ENCODE measurements at places on chromosomes 13 and 19. TPM values are rescaled to one million over a fixed set of nuclear protein-coding genes. Genes with fewer than 3 reads are reported as not detected.

DNA sequence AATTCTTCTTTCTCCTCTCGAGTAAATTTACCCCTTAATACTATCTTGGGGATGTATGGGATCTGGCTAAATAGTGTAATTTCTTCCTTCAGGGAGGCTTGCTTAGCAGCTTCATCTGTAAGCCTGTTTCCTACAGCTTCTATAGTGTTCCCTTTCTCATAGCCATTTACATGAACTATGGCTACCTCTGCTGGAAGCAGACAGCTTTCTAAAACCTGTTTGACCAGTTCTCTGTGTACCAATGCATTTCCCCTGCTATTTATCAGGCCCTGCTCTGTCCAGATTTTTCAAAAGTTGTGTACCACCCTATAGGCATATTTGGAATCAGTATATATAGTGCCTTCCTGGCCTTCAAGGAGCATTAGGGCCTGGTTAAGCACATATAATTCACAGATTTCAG lies 113.6 kb upstream of the PCDH9 start:
- no peak overlapping the region for H3K4me3 ChIP-seq
- no peaks in the 10 kb centered on the region for H3K36me3 ChIP-seq
- no peaks in the 10 kb centered on the region for H3K4me1 ChIP-seq
- DNase-seq, result no peak
- H3K27me3 ChIP-seq, result no peaks in the 10 kb centered on the region

Gene KLHL26
- 4.8 TPM for polyA plus RNA-seq

- DNase-seq, result peak; percentile 22
- peaks cover 20% of the 10 kb centered on the region for H3K4me1 ChIP-seq
- no peaks in the 10 kb centered on the region for H3K36me3 ChIP-seq
- H3K27ac ChIP-seq, result no peak overlapping the region
These were observed 5.9 kb upstream of the CACNG7 start for GRCh38 chr19:53903055-53903680.

- H3K36me3 ChIP-seq, result no peaks in the 10 kb centered on the region
- H3K4me1 ChIP-seq, result no peaks in the 10 kb centered on the region
These were observed 427.6 kb downstream of the SPRY2 start for GRCh38 chr13:79913141-79913827.

DNA sequence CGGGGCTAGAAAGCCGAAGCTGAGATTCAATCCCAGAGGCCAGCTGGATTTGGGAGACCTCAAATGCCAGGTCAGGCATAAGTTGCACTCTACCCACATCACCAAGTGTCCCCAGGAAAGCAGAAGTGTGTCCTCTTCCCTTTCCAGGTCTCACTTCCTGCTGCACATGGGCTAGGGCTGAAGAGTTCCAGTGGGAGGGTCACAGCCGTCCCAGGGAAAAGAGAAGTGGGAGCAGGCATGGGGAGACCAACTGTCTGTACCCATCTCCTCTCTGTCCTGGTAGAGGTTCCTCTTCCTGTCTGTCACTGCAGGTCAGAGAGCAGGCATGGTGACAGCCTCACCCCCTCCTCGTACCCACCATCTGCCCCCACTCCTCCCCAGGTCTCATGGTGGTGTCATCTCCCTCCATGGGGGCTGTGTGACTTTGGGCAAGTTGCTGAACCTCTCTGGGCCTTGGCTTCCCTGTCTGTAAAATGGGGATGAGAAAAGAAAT lies 14.8 kb downstream of the AXL start:
- DNase-seq, result no peak
- H3K4me1 ChIP-seq, result no peaks in the 10 kb centered on the region
- no peaks in the 10 kb centered on the region for H3K36me3 ChIP-seq
- H3K4me3 ChIP-seq, result no peak overlapping the region

GRCh38 chr13:26460648-26461047 lies 96.8 kb upstream of the WASF3 start:
- H3K27ac ChIP-seq, result no peak overlapping the region
- no peak for DNase-seq
- no peak overlapping the region for H3K4me3 ChIP-seq
- H3K4me1 ChIP-seq, result no peaks in the 10 kb centered on the region
- no peaks in the 10 kb centered on the region for H3K36me3 ChIP-seq

Gene LCP1
- 2,262 TPM for polyA plus RNA-seq

Gene ZNF132
- polyA plus RNA-seq, result not detected

GRCh38 chr13:97307118-97307881 lies 85.2 kb downstream of the MBNL2 start:
- H3K4me1 ChIP-seq, result peaks cover 34% of the 10 kb centered on the region
- no peak overlapping the region for H3K27ac ChIP-seq
- no peak overlapping the region for H3K4me3 ChIP-seq
- peaks cover 2% of the 10 kb centered on the region for H3K27me3 ChIP-seq
- H3K36me3 ChIP-seq, result peaks cover 6% of the 10 kb centered on the region

Gene ANGPTL8
- polyA plus RNA-seq, result not detected

DNA sequence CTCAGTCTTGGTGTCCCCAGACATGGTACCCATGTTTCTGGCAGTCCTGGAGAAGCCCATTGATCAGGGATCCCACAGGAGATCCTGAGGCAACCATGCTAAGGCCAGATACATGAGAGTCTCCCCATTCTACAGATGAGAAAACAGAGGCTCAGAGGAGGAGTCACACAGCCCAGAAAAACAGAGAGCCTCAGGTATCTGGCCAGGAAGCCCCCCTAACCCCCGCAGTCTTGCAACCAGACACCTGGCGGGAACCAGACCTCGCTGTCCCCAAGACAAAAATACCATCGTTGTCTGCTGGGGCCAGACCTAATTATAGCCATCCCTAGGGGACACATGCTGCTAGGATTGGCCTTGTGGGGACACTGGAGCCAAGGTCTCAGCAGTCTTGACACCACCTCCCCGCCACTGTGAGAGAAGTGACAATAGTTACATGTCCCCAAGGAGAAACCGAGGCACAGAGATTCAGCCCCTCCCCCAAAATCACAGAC lies 1.6 kb upstream of the PDE4C start:
- H3K36me3 ChIP-seq, result no peaks in the 10 kb centered on the region
- peaks cover 19% of the 10 kb centered on the region for H3K4me1 ChIP-seq
- no peak for DNase-seq
- no peak overlapping the region for H3K4me3 ChIP-seq
- H3K27me3 ChIP-seq, result peaks cover 24% of the 10 kb centered on the region

Gene CLEC4M
- polyA plus RNA-seq, result not detected

DNA sequence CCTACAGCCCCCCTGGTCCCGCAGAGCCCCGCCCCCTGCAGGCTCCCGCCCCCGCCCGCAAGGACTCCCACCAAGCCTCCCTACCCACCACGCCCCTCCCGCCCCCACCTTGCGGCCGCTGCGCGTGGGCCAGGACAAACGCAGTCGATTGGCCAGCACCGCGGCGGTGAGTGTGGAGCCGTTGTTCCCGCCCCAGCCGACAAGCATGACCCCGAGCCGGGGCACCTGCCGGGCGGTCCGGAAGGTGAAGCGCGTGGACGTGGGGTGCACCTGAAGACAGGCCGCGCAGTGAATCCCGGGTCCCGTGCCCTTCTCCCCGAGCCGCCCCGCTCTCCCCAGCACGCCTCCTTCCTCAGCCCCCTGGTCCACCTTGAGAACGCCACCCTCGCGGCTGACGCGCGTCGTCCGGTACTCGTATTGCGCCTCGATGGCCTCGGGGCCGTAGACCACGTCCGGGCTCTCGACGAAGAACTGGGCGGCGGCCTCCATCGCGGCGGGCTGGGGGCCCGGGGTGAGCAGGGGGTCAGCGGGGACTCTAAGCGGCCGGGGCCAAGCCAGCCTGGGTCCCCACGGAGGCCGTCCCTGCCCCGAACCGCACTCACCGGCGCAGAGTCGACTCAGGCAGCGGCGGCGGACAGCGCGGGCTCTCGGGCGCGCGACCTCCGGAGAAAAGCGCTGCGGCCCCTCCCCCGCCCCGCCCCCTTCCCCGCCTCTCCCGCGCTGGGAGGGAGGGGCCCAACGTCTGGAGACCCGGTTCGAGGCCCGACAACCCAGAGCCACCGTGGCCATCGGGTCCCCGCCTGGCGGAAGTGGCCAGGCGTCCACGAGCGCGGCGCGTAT lies at the start of gene ISYNA1:
Gene ISYNA1 (minus strand): TSS at position 643 of the 840 bp plus-strand sequence. CDS start 154 bp downstream, at position 489.
- peaks cover 35% of the 10 kb centered on the region for H3K27me3 ChIP-seq
- peaks cover 4% of the 10 kb centered on the region for H3K36me3 ChIP-seq
- H3K27ac ChIP-seq, result peak within 1 kb of the TSS; percentile 74

- H3K27ac ChIP-seq, result no peak overlapping the region
- no peaks in the 10 kb centered on the region for H3K4me1 ChIP-seq
- DNase-seq, result no peak
- H3K27me3 ChIP-seq, result no peaks in the 10 kb centered on the region
- no peak overlapping the region for H3K4me3 ChIP-seq
These were observed 508.8 kb downstream of the DACH1 start for GRCh38 chr13:71358218-71358617.

- no peak overlapping the region for H3K27ac ChIP-seq
- H3K4me3 ChIP-seq, result no peak overlapping the region
- H3K27me3 ChIP-seq, result peaks cover 4% of the 10 kb centered on the region
- peaks cover 92% of the 10 kb centered on the region for H3K36me3 ChIP-seq
These were observed 20.5 kb downstream of the ZNF227 start for GRCh38 chr19:44232867-44233266.

Gene DHX34
- 5.2 TPM for polyA plus RNA-seq

GRCh38 chr13:76822698-76823267 lies 63.4 kb downstream of the KCTD12 start:
- no peak overlapping the region for H3K4me3 ChIP-seq
- H3K27me3 ChIP-seq, result peaks cover 2% of the 10 kb centered on the region
- H3K27ac ChIP-seq, result no peak overlapping the region
- DNase-seq, result no peak
- no peaks in the 10 kb centered on the region for H3K4me1 ChIP-seq
- H3K36me3 ChIP-seq, result no peaks in the 10 kb centered on the region

DNA sequence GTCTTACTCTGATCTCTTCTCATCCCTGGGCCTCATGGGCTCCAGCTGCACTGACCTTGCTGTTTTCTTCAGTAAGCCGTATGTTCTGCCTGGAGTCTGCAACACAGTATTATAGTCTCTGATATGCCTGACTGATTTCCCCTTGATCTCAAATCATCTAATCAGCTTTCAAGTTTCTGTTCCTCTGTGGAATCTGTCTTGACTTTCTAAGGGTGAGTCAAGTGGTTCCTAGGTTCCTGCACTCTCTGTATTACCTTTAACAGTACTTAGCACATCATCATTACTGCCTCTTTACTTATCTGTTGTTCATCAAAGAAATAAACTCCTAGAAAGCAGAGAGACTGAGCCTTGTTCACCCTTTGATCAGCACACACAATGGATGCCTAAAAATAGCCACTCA lies 350.7 kb downstream of the LMO7 start:
- no peaks in the 10 kb centered on the region for H3K36me3 ChIP-seq
- peaks cover 4% of the 10 kb centered on the region for H3K27me3 ChIP-seq
- no peak for DNase-seq
- no peak overlapping the region for H3K27ac ChIP-seq
- H3K4me3 ChIP-seq, result no peak overlapping the region

GRCh38 chr13:80923907-80924306 lies 583.0 kb upstream of the SPRY2 start:
- H3K36me3 ChIP-seq, result no peaks in the 10 kb centered on the region
- no peak for DNase-seq
- H3K4me1 ChIP-seq, result no peaks in the 10 kb centered on the region
- H3K27ac ChIP-seq, result no peak overlapping the region
- H3K4me3 ChIP-seq, result no peak overlapping the region

Gene RNF113B
- not detected for polyA plus RNA-seq

DNA sequence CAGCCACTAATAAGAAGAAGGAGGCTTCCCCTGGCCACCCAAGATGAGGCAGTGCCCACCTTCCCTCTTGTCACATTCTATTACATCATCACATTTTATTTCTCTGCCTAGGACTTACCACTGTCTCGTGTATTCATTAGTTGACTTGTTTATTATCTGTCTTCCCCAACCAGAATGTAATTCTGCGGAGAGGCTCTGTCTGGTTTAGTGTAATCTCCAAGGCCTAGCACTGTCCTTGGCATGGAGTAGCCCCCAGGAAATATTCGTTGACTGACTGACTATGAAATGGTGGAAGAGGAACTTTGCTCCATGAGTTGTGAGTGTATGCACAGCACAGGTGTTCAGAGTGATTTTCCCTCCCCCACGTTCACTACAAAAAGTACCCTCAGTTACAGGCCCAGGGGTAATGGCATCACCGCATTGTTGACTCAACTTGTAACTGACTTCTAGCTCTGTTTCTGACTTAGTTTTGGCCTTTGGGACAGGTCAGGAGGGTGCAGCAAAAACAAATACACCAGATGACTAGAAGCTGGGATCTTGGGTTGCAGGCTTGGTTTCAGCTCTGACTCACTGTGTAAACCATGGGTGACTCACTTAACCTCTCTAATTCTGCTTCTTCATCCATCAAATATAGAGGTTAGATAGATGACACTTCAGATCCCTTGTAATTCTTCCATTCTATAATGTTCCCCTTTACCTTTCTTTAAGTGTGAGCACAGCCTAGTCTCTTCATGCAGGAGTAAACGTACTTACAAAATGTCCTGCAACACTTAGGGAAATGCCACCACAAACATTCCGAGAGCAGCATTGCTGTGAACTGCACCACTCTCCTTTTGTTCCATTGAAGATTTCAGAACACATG lies 229.7 kb downstream of the KCNRG start:
- H3K27ac ChIP-seq, result no peak overlapping the region
- H3K4me1 ChIP-seq, result peaks cover 25% of the 10 kb centered on the region
- no peak for DNase-seq
- H3K36me3 ChIP-seq, result peaks cover 8% of the 10 kb centered on the region
- no peak overlapping the region for H3K4me3 ChIP-seq

Gene ONECUT3
- polyA plus RNA-seq, result not detected

GRCh38 chr13:40764587-40765403 lies 6.2 kb downstream of the MRPS31 start:
- H3K4me1 ChIP-seq, result peaks cover 32% of the 10 kb centered on the region
- no peak for DNase-seq
- no peak overlapping the region for H3K4me3 ChIP-seq
- H3K36me3 ChIP-seq, result no peaks in the 10 kb centered on the region

DNA sequence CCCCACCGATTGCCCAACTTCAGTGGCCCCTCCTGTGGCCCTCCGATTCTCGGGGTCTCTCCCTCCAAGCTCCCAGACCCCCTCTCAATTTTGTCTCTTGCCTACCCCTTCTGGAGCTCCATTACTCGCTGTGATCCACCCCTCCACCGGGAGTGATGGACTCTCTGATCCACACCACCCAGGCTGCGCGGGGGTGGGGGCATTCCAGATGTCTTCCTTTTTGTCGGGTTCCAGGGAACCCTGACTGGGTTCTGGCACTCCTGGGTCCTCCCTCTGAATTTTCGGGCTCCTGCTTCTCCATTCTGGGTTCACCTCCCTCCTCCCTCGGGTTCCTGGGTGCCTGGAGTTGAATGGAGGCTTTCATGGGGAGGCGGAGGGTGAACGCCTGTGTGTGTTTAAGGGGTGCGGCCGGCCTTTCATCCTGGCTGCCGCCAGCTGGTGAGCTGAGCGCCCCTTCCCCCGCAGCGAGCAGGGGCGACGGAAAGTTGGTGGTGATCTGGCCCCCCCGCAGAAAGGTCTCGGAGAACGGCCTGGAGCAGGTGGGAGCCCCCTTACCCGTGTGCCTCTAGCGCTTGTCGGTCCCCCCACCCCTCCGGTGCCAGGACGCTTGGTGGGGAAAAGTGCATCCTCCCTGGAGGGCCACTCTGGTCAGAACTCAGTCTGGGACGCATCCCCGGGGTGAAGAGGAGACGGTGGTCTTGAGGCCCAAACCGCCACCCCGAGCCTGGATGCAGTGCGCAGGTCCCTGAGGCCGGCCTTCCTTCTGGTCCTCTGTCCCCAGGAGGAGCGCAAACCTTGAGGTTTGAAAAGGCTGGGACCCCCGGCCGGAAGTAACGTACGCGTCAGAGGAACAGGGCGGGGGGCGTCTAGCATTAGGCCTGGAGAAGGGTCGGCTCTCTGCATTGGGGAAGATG lies 1.6 kb downstream of the MISP3 start:
- peak; percentile 18 for DNase-seq
- peak overlapping the region; percentile 94 for H3K4me3 ChIP-seq
- peaks cover 5% of the 10 kb centered on the region for H3K27me3 ChIP-seq
- peak overlapping the region; percentile 90 for H3K27ac ChIP-seq
- peaks cover 21% of the 10 kb centered on the region for H3K4me1 ChIP-seq

GRCh38 chr13:42247883-42248282 lies 24.1 kb upstream of the AKAP11 start:
- no peaks in the 10 kb centered on the region for H3K27me3 ChIP-seq
- no peak overlapping the region for H3K4me3 ChIP-seq
- H3K27ac ChIP-seq, result no peak overlapping the region
- no peak for DNase-seq
- H3K4me1 ChIP-seq, result no peaks in the 10 kb centered on the region
